HTR-8/SVneo (cell line): ENCODE measurements at places on chromosomes 1 and 21.
A peak's percentile ranks its signal among the peaks of the same experiment; 100 is the strongest.

- peak; percentile 87 for DNase-seq
These were observed 31.9 kb downstream of the SETD4 start for GRCh38 chr21:36028127-36029069.

DNA sequence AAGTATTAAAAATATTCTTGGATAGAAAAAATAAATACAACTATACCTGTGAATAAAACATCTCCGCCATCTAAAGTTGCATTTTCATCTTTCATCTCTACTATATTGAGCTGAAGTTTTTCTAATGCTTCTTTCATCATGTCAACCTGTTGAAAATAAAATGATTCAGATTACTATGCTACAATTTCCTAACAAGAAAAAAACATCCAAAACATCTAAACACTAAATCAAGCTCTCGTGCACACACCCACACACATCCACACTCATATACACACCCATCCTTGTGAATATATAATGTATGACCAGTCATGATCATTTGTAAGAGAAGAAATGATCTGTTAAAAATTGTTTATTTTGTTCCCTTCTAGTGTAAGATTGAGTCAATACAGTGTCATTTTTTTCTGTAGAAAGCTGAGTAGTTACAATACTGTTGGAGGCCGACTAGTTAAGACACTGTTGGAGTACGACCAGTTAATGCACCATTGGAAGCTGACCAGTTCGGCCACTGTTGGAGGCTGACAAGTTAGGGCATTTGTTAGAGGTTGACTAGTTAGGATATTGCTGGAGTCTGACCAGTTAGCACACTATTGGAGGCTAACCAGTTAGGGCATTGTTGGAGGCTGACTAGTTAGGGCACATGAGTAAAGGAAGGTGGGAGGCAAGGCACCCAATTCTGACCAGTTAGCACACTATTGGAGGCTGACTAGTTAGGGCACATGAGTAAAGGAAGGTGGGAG is 82.4 kb upstream of the BCL10 start:
- no peak for DNase-seq

DNA sequence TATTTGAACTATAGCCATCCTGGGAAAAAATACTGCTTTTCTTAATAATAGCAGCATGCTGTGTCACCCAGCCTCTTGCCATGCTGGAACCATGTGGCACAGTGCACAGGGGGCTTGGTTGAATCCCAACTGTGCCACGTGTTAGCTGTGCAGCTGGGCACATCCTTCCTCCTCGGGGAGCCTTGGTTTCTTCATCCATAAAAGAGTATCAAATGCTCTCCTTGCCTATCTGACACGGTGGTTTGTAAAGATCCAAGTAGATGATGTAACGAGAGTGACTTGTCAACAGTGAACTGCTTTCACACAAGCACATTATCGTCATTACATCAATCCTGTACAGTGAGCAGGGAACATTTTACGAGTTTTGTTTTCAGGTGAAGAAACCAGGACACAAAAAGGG is 24.4 kb downstream of the VASH2 start:
- no peak for DNase-seq

DNA sequence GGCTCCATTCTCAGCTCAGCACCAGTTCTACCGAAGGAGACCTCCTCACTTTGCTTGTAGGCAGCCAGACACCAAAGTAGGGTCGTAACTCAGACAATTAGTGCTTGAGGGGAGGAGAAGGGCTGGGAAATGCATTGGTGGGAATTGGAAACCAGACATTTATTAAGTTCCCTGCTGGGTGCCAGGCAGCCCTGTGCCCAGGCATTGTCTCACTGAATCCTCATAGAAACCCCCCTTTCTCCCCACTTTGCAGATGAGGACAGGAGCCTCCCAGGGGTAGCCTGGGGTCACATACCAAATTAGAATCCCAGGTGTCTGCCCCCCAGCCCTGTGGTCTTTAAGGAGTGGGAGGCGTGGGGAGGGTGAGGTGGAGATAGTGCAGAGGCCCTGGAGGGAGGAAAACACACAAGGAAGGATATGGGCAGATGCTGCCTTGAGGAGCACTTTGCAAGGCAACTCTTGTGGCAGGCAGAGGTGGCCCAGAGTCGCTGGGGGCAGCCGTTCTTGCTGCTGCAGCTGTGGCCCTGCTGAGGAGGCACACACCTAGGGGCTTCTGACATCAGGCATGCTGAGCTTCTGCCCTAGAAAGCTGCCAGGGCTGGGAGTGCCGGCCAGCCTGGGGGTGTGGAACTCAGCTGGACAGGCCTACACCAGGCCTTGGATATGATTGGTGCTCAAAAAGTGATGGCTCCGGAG is 29.4 kb downstream of the CDK18 start:
- DNase-seq, result no peak

DNA sequence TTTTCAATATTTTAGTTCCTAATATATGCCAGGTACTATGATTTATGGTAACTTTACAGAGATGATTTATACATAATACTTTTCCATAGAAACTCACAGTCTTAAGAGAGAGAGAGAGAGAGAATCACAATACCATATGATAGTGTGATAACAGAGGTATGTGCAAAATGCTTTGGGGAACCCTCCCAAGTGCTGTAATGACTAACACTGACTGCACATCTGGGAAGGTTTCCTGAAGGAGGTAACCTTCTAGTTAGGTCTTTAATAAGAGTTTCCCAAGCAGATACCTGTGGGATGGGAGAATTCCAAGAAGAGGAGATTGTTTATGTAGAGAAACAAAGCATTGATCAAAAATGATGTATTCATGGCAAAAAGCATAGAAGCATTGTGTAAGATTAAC is 34.6 kb upstream of the PIGC start:
- DNase-seq, result no peak

DNA sequence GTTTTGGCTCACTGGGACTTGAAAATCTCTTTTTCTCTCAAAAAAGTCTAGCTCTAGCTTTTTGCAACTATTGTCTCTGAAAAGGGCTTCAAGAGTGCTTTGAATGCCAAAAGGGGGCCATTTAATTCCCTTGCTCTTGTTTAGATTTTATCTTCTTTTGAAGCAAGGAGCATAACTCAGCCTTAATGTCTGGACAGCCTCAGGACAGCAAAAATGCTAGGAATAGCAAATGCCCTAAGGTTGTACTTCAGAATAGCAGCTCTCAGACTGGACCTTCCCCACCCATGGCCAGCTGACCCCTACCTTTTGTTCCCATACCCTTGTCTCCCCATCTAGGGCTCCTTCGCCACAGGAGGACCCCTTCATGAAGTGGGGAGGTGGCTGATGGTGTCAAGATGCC is 121.4 kb downstream of the KCNK1 start:
- DNase-seq, result no peak

DNA sequence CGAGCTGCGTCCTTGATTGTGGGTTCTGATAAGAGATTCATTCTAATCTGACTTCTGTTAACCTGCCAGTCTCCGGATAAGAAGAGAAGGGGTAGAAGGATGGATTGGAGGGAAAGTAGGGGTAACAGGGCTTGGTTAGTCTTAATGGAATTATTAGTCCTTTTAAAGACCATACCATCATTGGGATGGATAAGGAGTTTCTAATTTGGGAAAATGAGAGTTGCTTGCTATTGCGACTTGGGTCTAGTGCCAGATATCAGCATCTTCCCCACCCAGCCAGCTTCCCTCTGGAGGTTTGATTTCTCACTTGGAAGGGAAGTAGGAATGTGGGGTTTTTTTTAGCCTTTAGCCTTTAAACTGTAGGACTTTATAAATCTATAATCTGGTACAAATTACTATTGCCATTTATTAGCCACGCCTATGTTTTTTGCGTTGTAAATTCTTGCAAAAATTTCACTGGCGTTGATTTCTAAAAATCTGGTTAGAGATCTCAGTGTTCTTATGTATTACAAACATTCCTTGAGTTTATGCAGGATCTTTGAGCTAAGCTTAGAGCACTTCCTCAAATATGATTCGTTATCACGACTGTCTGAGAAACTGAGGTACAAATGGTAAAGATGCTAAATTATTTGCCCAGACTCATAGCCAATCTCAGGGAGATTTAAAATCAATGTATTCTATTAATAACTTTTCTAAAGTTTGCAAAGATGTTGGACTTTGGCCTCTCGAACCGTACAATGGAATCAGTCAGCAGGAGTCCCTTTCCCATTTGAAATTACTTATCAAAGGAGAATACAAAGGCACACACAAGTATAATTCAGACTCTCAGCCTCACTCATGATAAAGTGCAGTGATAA is 1.3 kb downstream of the FAM20B start:
- DNase-seq, result no peak

- no peak for DNase-seq
These were observed 282.2 kb downstream of the RRAGC start for GRCh38 chr1:38577385-38577784.

DNA sequence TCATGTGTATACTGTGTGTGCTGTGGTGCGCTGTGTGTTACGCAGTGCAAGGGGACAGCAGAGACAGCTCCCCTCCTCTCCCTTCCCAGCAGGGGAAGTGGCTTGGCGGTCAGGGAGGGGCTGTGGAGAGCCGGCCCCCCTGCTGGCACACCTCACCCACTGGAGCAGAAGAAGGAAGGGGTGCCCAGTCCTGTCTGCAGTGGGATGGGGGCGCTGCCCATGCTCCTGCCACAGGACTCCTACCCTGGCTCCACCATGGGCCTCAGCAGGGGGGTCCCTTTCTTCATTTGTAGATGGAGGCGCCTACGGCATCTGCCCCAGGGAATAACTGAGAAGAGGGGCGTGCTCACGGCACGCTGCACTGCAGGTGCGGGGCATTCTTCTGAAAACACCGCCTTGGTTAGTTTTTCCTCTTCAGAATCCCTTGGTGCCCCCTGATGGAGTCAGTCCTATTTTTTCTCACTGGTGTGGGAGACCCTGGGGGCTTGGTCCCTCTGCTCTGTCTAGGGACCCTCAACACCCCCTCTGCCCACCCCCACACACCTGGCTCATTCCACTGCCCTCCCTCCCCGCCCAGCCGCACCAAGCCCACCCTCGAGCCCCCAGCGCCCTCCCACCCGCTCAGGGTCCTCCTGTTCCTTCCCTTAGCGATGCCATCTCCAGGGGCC is 13.8 kb upstream of the LDLRAP1 start:
- no peak for DNase-seq

- no peak for DNase-seq
These were observed 25.2 kb upstream of the SLAMF9 start for GRCh38 chr1:159979257-159979656.

- no peak for DNase-seq
These were observed 60.0 kb downstream of the NRDC start for GRCh38 chr1:51818487-51818886.

- no peak for DNase-seq
These were observed 3.7 kb downstream of the FASLG start for GRCh38 chr1:172662464-172663109.

DNA sequence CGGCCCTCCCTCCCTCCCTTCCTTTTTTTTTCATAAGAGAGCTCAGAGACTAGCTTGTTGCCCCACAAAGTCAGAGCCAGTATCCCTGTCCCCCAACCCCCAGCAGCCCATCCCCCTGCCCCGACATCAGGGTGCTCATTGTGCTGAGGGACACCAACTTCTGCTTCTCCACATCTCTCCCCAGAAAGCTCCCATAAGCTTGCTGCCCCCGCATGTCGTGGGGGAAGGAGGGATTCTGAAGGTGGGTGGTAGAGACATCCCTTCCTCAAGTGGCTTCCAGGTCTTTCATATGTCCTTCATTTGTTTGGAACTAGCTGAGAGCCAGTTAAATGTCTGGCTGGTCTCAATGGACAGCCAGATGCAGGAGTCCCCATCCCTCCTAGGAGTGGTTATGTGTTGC is 41.2 kb downstream of the RHBG start:
- DNase-seq, result no peak

DNA sequence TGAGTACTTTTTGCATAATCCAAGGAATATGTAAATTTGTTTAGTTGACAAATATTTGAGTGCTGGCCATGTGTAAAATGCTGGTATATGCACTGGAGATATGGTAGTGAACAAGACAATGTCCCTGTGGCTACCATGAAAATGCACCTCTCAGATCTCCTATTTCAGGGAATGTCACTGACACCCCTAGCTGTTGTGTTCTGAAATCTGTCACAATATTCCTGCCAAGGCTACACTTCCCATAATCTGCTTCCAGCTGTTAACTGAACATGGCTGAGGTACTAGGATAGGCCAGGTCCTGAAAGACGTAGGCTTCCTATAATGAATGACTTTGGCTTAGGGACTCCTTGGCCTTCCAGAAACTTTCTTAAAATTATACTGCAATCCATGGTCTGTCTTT is 197.8 kb downstream of the ZNF648 start:
- no peak for DNase-seq

GRCh38 chr1:76764638-76765454 is 102.4 kb upstream of the ST6GALNAC5 start:
- no peak for DNase-seq

DNA sequence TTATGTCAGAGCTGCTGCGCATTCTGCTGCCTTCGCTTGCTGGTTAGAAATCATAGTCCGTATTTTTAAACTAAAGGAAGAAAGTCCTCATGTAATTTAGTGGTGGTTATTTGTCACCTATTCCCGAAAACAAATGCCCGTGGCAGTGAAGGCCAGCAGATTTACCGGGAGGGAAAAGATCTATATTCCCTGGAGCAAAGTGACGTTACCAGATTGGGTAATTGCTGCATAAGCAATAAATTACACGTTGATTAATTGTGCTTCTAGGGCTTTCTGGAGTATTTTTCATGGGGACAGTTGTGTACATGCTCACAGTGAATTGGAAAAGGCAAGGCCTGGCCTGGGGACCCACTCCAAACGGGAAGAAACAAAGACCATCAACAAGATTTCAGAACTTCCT is 298.7 kb downstream of the NPHP4 start:
- no peak for DNase-seq

DNA sequence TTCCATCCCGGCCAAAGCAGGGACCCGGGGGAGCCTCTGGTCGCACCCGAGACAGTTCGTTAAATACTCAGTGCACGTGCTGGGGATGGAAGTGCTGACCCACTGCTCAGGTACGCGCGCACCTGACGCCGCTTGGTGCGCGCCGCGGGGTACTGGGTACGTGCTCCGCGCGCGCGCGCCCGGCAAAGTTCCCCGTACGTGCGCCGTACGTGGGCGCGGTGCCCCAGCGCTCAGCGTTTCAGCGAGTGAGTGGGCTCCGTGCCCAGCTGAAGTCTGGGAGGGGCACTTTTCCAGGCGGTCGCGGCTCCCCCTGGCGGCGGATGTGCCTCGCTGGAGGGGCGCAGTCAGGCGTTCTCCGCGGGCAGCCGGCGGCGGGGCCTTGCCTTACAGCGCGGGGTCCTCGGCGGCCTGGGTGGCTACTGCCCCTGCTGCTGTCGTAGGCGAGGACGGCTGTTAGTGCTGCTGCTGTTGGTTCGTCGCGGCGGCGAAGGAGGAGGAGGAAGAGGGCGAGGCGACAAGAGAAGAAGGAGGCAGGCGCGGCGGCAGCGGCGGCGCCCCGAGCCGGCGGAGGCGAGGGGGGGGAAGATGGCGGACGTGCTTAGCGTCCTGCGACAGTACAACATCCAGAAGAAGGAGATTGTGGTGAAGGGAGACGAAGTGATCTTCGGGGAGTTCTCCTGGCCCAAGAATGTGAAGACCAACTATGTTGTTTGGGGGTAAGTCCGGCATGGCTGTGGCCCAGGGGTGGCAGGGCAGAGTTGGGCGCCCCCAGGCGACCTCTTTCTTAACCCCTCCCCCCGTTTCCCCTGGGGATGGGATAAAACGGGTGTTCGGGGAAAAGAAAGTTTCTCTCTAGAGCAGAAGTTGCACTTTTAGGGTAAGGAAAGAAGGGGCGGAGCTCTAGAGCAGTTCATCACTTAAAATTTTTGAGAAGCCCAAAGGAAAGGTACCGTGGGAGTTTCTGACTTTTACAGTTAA is at the start of gene CDC73:
CDC73 (plus strand) TSS at position 416 of the 978 bp plus-strand sequence; CDS start at position 586, 170 bp downstream.
- peak; percentile 91 for DNase-seq

GRCh38 chr1:215568299-215568692 is 1.2 kb downstream of the KCTD3 start:
- peak; percentile 39 for DNase-seq
